ENCODE measurements at places on chromosomes 3 and 15.

- DNase-seq: no peak
Measured at GRCh38 chr15:66072616-66073361, 180.8 kb downstream of the MEGF11 start.

GRCh38 chr3:100274361-100274760 is 13.6 kb downstream of the TBC1D23 start:
- DNase-seq: no peak

GRCh38 chr3:66467996-66468735 is 32.7 kb downstream of the LRIG1 start:
- no peak for DNase-seq

GRCh38 chr15:35000511-35000910 is 12.4 kb upstream of the ZNF770 start:
- DNase-seq: no peak

DNA sequence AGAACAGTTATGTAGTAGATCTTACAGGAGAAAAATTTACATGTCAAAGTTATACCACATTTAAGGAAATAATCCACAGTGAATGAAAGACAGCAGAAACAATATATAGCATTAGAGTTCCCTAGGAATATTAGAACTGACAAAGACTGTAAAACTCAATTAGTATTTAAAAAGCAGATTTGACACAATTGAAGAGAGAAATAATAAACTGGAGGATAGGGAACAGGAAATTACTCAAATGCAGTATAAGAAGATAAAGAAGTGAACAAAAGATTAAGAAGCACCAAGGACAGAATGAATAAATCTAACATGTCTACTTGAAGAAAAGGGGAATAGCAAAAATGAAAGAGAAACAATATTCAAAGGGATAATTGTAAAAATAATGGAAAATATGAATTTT is 132.6 kb upstream of the CHRNA7 start:
- DNase-seq: no peak

- DNase-seq: no peak
Measured at GRCh38 chr3:156763931-156764720, 62.0 kb upstream of the LEKR1 start.

DNA sequence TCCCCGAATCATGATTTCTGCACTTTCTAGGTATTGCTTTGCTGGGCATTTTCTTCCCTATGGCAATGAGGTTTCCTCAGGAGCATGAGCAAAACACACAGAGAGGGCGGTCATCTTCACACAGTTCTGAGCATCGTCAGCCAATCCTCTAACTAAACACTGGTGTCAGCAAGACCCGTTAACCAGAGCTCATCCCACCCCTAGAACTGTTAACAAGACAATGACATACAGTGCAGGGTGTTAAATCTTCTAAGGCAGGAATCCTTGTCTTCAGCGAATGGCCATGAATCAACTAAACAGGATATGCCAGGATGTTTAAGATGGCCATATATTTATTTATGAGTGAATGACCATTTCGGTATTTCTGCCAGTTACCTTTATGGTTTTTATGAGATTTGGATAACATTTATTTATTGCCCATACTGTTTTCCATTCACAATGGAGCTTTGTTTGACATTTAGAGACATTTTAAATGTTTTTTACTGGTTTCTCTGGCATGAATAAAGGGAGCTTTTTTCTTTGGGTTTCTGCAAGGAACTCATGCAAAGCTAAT is 411.5 kb upstream of the PROK2 start:
- DNase-seq: no peak

- no peak for DNase-seq
Measured at GRCh38 chr3:95438274-95438673, 1375.4 kb downstream of the NSUN3 start.

- DNase-seq: no peak
Measured at GRCh38 chr3:52270252-52270754, 8.1 kb downstream of the WDR82 start.

DNA sequence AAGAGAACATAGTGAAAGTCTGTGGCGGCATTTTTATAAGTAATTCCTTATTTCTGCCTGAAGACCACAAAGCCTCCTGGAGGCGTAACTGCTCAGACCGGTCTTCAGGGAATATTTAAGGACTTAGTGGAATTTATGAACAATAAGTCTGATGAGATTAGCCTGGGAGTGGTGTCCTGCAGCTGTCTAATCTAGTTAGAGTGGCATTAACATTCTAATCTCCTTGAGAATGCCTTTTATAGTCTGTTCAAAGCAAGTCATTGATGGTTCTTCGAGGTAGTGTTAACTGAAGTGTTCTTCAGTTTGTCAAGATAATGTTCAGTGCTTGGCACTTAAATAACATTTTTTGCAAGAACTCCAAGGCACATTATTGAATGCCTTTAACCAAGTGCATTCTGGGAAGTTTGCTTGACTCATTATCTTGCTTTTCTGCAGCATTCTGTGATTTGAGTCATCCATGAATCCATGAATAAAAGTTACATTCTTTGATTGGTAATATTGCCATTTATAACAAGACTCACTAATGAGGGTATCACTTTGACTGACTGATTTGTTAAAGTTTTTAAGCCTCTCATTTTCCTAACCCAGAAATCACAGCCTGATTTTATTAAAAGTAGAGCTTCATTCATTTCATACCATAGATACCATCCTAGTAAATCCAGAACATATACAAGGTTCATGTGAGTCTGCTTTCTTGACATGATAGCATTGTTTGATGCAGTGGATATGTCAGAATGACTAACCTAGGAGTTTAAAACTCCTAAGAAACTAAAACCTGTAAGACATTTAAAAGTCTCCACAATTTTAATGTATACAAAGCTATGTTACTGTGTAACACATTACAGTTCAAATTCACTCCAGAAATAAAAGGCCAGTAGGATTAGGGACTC is 12.5 kb downstream of the RBM5 start:
- peak; percentile 85 for DNase-seq

DNA sequence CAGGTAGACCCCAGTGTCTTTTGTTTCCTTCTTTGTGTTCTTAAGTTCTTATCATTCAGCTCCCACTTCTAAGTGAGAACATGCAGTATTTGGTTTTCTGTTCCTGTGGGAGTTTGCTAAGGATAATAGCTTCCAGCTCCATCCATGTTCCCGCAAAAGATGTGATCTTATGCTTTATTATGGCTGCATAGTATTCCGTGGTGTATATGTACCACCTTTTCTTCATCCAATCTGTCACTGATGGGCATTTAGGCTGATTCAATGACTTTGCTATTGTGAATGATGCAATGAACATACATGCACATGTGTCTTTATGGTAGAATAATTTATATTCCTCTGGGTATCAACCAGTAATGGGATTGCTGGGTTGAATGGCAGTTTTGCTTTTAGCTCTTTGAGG is 24.4 kb downstream of the MCCC1 start:
- no peak for DNase-seq

- DNase-seq: no peak
Measured at GRCh38 chr3:86257955-86258641, 732.9 kb downstream of the VGLL3 start.

DNA sequence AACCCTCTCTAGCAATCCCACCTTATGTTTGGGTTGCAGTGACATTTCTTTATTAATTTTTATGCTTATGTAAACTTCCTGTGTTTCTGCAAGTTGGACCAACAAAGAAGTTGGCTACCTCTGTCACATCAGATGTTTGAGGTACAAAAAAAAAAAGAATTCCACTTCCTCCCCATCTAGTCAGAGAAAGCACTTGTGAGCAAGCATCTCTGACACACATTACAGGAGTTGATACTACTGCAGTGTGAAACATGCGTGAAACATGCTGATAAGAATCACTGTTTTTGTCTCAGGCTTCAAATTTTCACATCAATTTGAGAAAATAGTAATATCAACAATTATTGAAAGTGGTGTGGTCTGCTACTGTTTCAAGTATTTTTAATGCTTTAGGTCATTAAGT is 1.3 kb downstream of the SCAANT1 start:
- DNase-seq: no peak

DNA sequence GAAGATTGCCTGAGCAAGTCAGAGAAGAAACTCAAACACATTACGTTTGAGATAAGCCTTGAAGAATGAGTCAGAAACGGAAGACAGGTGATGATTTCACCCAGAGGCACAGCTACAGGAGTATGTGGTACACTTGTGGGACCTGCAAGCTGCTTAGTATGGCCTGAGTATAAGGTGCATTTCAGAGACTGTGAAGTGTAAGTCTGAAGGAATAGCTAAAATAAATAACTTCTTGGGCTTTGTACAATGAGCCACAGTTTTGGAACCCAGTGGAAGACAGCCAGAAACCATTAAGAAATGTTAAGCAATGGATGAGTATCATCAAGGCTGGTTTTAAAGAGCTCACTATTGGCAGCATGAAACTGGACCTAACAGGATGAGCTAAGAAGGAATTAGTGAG is 826.2 kb downstream of the ROBO1 start:
- no peak for DNase-seq

DNA sequence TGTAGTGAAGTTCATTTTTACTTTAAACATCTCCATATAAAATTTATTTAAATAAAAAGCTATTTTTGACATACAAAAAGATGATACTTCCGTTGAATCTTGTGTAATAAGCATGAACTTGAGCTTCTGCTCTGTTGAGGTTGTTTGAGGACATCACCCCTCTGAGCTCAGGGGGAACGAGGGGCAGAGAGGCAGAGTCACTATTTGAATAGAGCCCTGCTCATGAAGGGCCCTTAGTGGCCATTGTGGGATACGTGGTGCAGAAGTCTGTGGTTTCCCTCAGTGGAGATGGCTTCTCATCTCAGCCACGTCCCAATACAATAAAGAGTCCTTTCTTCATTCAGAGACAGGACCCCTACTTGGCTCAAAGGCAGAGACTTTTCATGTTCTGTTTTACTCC is 10.6 kb downstream of the CEMIP start:
- no peak for DNase-seq

GRCh38 chr3:156554515-156554841 is 439 bp downstream of the SSR3 start:
- DNase-seq: no peak

GRCh38 chr15:81030301-81030750 is 29.6 kb downstream of the TLNRD1 start:
- DNase-seq: no peak

GRCh38 chr3:186406669-186407635 is 44.9 kb upstream of the DGKG start:
- DNase-seq: no peak

- DNase-seq: no peak
Measured at GRCh38 chr15:73602992-73603391, 30.2 kb downstream of the NPTN start.

- DNase-seq: no peak
Measured at GRCh38 chr15:91801836-91802534, 51.5 kb upstream of the SLCO3A1 start.

GRCh38 chr15:94856267-94856854 is 625.0 kb downstream of the MCTP2 start:
- DNase-seq: no peak

DNA sequence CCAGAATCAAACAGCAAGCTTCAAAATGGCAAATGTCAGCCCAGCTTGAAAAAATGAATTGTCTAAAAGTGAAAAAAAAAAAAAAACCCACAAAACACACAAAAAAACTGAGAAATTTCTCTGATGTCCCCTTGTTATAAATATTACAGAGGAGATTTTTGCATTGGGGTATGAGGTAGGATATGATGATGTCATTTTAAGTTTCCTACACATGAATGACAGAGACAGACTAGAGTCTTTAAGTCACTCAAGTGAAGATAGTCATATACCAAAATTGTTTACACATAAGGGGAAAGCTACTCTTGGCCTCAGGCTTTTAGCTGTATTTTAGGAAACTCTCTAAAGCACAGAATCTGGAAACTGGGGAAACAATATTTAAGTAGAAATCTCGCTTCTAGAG is 32.9 kb downstream of the TIMP4 start:
- DNase-seq: no peak

Data from NCI-H524 treated with DMSO at 0.1 percent for 48 hours (cell line).